Temporal lobe (tissue), 4 donors: ENCODE measurements at places on chromosomes 3 and 15. TPM values are rescaled to one million over a fixed set of nuclear protein-coding genes. Genes with fewer than 3 reads are reported as not detected.

Gene SSR3
- total RNA-seq = 68.4 TPM

Gene TXNRD3
- total RNA-seq = 7.9 TPM

Gene ATP10A
- 0.74 TPM for total RNA-seq

Gene INAFM2
- total RNA-seq = 11.3 TPM

Gene CKMT1B
- total RNA-seq = 6.9 TPM

Gene AGTR1
- 0.49 TPM for total RNA-seq

Gene UCN2
- total RNA-seq = not detected

Gene TEX264
- 10.6 TPM for total RNA-seq

Gene ZPLD1
- under 0.01 TPM for total RNA-seq

Gene ITIH1
- not detected for total RNA-seq
